ENCODE measurements at places on chromosomes 5 and 9.

GRCh38 chr5:41891066-41891707 is 13.0 kb upstream of the RIMOC1 start:
- DNase-seq: no peak

GRCh38 chr5:162209005-162209605 is 141.5 kb downstream of the GABRG2 start:
- peak; percentile 1 for DNase-seq

DNA sequence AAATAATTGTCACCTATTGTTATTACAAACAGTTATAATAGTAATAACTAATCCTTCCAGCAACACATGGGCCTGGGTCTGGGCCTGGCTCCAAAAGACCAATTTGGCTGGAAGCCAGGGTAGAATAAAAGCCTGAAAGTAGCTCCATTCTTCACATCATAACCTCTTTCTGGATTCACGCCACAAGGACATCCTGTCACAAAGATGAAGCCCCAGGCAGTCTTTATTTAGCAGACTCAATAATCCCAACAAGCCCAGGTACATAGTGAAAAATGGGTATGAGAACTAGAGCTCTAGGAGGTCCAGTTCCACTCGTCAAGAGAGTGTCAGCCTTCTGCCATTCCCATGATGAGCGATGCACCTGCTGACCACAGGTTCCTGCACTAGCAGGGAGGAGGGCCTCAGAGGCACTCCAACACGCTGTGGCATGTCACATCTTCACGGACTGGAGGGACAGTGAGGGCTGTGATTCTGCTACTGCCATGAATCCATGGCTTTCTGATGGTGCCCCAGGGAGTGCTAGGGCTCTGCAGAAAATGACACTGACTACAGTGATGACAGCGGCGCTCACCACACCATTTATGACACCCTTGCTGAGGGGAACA is 124.9 kb downstream of the SPOCK1 start:
- peak; percentile 7 for DNase-seq

DNA sequence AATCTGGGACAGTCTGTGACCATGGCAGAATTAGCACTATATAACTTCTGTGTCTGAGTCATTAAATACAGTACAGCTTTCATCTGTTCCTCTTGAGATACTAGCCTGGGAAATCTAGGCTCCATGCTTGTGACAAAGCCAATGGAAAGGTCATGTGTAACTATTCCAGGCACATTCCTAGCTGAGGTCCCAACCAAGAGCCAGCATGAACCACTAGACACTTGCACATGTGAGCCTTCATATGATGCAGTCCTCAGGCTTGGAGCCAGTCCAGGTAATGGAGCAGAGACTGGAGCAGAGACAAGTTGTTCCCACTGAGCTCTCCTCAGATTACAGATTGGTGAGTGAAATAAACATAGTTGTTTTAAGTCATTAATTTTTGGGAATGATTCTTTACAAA is 412.4 kb upstream of the ZNF462 start:
- no peak for DNase-seq

DNA sequence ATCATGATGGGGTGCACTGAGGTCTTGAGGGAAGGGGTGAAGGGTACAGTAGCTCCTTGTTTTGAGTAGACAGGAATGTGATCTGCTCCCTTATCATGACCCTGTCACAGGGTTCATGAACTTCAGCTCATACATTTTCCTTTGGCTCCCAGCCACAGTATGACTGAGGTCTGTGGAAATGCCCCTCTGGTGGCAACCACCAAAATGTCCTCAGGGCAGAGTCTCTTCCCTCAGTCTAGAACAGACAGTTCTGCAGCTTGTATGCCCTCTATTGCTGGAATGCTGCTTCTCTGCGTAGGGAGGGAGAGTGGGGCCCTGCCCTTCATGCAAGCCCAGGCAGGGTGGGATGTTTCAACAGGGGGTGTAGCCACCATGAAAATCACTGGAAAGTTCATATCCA is 53.8 kb upstream of the SNCAIP start:
- DNase-seq: no peak

All from hypothalamus (tissue), 51 donors.